Stimulated activated CD4-positive, alpha-beta T cell treated with anti-CD3 and anti-CD28 coated beads, Interleukin-1b, Interleukin-23, amount 100 ng/mL, for 24 hours (primary cell): ENCODE measurements at places on chromosomes 4 and X.

DNA sequence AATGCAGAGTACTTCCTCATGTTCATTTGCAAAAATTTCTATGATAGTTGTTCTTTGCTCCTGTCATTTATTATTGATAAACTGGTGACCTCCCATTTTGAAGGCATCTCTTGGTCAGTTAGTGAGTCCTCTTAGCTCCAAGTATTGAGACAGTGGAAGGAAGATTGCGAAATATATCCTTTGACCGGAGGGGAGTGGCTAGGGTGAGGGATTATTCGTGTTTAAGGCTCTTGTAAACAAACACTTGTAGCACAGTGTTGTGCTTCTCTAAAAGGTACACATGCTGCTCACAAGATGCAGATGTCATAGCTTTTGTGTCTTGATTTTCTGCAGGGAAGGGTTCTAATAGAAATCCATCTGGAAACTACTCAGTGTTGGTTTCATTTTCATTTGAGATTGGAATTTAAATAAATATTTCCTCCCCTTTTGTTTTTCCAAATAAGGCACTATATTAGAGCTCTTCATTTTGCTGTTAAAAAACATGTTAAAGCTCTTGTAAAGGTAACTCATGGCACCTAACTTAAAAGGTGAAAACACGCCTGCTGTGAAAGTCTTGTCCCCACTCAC is 21.8 kb downstream of the TXLNG start:
- DNase-seq, result no peak

DNA sequence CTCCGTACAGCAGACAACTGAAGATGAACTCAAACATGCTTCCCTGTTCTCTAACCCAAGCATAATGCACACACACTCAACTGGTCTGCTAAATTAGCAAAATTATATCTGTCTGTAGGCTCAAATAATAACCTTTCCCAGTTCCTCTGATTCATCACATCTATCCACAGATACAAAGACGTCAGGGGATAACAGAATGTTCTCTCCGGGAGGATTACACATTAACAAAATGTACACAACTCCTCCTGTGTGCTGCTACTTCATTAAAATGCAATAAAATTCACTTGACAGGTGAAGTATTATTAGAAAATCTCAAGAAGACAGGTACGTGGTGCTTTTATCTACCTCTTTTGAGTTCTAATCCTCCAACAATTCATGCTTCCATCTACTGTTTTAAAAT is 57.4 kb downstream of the FAT1 start:
- no peak for DNase-seq

DNA sequence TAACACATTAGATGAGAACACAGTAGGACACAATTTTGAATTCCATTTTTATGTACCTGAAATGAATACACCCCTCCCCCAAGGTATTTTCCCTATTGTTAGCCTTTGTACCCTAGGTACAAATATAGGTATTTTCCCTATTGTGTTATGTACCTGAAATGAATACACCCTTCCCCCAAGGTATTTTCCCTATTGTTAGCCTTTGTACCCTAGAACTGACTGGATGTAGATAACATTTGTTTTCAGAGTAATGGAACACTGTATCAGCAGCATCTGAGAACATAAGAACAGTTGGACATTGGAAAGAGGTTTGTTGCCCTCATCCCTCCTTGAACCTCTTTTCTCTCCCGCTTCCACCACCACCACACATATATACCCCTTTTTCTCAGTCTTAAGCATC is 37.6 kb downstream of the YIPF6 start:
- no peak for DNase-seq

DNA sequence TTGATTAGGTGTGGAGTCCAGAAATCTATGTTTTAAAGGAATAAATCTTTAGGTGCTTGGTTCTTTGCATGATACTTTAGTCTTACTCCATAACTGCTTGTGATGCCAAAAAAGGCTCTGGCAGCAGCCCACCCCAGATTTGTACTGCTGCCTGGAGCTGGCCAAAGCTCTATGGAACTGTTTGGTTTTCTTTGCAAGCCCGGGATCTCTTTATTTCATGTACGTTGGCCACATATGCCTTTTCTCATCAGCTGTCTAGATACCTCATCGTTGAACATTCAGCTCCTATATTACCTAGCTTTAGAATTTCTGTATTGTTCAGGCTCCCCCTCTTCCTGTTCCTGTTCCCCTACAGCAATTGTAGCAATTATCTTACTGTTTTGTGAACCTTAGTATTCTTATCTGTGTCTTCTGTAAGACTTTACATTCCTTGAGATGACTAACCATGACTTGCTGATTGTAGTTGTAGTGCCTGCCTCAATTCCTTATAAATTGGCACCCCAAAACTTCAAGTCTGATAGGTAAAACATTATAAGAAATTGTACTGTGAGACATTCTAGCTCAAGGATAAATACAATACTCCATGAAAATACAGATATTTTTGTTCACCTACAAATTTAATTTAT is 199.4 kb upstream of the GPRIN3 start:
- DNase-seq, result no peak

DNA sequence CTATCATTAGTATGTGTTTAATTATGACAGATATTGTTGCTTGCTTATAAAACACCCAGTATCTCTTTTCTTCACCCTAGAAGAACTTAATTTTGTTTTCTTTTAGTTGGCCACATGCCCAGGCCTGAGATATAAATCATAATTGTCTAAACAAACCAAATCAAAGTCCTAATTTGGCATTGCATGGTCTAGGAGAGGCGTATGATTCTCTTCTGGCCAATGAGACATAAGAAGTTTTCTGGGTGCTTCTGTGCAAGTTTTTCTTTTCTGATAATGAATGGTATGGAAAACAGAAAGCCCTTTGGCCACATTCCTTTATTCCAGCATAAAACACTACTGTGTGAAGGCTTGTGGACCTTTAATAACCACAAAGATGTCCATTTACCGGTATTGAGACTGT is 192.9 kb upstream of the CTSO start:
- DNase-seq, result no peak
